Mesothelial cell of epicardium (in vitro differentiated cells): ENCODE measurements at places on chromosomes 13 and 19. TPM values are rescaled to one million over a fixed set of nuclear protein-coding genes. Genes with fewer than 3 reads are reported as not detected.
A peak's percentile ranks its signal among the peaks of the same experiment; 100 is the strongest.

- DNase-seq: peak; percentile 48
Observed at GRCh38 chr19:6362027-6362350, 658 bp downstream of the CLPP start.

- DNase-seq: no peak
Observed at GRCh38 chr13:109576331-109576813, 210.0 kb downstream of the IRS2 start.

- DNase-seq: no peak
Observed at GRCh38 chr19:45981350-45981749, 7.7 kb upstream of the NOVA2 start.

GRCh38 chr19:2783781-2784145 lies 690 bp upstream of the SGTA start:
- no peak for DNase-seq

The CD33 gene
- not detected in 3 replicates for total RNA-seq

- no peak for DNase-seq
Observed at GRCh38 chr13:53873558-53873957, 844.9 kb downstream of the OLFM4 start.

The TMEM59L gene
- total RNA-seq: 4.9 to 6.4 TPM (median 4.9 TPM) in 3 replicates

- no peak for DNase-seq
Observed at GRCh38 chr19:19345232-19345631, 24.6 kb downstream of the MAU2 start.

The CCDC106 gene
- 20.8 to 24.0 TPM (median 23.6 TPM) in 3 replicates for total RNA-seq

The OR7A5 gene
- not detected in 3 replicates for total RNA-seq

DNA sequence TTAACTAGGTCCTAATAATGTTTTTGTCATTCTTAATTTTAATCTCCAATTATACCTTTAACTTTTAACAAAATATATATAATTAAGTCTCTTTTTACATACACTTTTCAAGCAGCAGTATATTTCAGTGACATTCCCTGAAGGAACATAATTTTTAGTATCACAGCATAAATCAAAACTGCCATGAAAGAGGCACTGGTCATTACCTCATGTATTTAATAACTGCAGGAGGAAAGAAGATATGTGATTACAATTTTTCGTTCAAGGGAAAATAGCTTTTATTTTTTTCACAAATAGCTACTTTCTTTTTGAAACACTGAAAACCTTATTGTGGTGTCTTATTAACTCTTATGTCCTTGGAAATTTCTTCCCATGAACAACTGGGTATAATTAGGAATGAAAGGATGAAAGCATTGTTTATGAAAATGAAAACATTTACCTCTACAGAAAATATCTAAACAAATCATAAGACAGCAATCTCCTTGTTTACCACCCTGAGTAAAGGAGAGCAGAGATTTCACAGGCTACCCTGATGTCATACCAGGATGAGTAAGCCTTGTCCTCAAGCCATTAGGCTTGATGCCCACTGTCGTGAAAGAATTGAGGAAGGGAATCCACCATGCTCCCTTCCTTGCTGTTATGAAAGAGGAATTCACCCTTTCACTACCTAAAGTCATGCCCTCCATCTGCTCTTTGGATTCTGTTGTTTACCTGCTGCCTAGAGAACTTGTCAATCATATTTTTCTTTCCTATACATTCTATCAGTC lies 877.2 kb upstream of the PCDH20 start:
- DNase-seq: no peak

GRCh38 chr19:50510121-50510670 lies 795 bp downstream of the JOSD2 start:
- no peak for DNase-seq

DNA sequence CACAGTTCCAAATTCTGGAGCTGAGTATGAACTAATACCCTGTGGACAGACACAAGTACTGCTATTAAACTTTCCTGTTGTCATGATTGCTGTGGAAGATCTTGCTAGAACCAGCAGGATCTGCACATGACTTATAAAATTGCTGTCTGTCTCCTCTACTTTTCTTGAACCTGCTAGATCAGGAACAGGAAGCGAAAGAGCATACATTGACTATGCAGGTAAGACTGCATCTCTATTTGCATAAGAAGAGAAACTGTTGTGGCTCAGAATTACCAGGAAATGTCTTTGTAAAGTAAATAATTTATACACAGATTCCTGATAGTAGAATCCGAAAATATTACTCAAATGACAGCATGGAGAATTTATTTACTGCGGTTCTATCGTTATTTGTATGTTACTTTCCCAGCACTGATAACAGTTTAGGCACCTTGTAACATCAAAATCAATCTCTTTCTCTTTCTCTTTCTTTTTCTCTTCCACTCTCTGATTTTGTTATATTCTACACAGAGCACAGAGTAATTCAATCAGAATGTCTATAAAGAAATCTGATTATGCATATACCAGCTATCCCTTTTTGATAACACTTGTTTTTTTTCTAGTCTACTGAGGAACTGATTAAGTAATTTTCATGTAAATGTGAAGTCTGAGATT lies 226.5 kb downstream of the MYO16 start:
- DNase-seq: no peak

DNA sequence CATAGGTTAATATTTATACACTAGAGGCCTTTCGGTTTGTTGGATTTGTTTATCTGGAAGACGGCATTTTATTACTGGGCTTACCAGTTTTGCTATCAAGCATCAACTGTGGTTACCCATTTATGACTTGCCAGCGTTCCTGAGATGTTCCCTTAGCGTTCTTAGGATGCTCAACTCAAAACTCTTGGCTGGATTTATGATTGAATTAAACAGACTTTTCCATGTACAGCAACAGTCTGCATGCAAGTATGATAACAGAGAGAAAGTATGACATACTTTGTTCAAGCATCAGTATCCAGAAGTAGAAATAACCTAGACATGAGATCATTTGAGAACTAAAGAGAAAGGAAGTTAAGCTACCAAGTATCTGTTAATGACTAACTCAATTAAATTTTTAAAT lies 29.9 kb upstream of the RNF113B start:
- DNase-seq: no peak

DNA sequence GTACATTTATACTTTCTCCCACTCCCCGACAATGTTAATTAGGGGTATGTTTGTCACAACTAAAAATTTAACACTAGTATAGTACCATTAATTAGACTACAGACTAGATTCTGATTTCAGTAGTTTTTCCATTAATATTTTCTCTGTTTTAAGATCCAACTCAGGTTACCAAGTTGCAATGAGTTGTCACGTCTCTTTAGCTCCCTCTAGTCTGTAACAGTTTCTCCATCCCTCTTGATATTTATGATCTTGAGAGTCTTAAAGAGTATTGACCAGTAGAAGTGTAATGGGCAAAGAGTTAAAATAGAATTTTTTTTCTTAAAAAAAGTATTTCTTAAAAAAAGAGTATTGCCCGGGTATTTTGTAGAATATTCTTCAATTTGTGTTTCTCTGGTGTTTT lies 598.1 kb downstream of the TBC1D4 start:
- no peak for DNase-seq

The CGB3 gene
- total RNA-seq: not detected in 3 replicates

DNA sequence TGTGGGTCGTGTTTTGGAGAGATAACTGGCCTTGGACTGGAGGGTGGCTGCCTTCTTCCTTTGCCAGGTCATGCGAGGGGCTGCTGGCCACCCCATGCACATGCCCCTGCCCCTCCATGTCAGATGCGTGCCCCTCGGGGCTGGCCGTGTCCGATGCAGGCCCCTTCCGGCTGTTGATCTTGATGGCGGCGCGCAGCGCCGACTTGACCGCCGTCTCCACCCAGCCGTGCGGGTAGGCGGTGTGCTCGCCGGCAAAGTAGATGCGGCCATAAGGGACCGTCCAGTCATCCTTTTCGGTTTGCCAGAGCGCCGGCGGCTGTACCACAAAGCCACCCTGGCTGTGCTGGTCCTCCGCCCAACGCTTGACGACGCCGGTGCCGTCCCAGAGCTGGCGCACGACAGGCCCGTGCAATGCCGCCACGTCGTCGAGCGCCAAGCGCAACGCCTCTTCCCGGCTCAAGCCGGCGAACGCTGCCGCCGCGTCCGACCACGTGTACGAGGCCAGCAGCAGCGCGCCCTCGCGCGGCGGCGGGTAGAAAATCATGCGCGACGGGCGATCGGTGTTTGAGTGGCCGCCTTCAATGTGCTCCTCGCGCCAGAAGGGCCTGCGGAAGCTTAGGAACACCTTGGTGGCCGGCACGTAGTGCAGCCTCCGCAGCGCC lies 6.9 kb downstream of the IL4I1 start:
- DNase-seq: no peak

The FAM124A gene
- total RNA-seq: 0.66 to 0.91 TPM (median 0.78 TPM) in 3 replicates

The ZNF552 gene
- 15.5 to 19.2 TPM (median 16.8 TPM) in 3 replicates for total RNA-seq

DNA sequence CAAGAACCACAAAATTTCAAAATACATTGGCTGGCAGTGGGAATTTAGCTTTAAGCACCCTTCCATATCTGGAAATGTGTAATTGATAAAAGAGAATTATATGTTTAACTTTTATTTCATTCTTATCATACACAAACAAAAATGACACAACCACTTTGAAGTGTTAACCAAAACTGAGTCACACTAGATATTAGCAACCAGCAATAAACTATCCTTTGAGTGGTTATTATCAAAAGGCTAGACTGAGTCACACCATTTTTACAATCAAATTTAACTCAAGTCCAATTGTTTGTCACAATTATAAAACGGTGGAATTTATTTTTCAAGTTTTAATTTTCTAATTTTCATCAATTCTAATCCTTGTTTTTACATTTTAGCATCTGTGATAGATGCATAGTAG lies 121.7 kb downstream of the LIG4 start:
- DNase-seq: no peak

DNA sequence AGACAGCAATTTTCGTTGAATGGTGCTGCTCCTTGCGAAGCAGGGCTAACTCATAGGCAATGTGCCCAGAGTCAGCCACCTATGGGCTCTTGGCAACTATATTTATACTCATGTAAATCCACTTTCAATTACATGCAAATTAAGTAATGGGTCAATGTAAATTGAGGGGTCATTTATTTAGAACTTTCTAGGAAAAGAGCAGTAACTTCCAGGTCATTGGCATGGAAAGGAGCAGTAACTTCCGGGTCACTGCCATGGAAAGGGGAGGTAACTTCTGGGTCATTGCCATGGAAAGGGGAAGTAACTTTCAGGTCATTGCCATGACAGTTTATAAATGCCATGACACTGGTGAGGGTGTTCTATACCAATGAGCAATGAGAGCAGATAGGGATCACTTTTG lies 11.6 kb downstream of the KLK4 start:
- no peak for DNase-seq

The IGSF23 gene
- not detected in 3 replicates for total RNA-seq

The TNFSF9 gene
- 0.76 to 1.5 TPM (median 1.1 TPM) in 3 replicates for total RNA-seq

GRCh38 chr19:54173951-54174834 lies 1.2 kb upstream of the TMC4 start:
- no peak for DNase-seq

GRCh38 chr19:2251106-2252054 lies 2.3 kb downstream of the AMH start:
- DNase-seq: no peak

DNA sequence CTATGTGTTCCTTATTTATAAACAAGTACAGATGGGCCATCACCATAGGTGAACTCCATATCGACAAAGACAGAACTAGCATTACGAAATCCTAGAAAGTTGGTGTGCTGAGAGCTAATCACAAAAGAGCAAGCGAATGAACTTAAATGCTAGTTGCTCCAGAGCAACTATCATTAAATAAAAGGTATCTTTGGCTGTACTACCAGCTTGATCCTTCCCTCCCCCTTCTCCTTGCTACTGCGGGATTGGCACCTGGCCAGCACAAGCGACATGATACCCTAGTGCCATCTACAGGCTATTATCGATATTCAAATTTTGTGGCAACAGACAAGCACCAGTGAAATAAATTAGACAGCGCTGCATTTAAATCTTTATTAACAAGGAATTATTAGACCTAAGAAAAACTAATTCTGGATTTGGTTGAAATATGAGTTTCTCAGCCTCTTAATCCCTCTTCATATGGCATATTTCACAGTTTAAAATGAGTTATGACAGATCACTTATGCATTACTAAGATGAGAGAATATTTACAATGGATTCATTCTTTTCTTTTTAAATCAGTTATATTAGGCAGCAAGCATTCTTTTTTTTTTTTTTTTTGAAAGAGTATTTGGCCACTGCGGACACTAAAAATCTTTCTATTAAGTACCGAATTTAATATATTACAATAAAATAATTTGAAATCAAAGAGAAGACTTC lies 5.8 kb downstream of the PCDH9 start:
- DNase-seq: peak; percentile 64

DNA sequence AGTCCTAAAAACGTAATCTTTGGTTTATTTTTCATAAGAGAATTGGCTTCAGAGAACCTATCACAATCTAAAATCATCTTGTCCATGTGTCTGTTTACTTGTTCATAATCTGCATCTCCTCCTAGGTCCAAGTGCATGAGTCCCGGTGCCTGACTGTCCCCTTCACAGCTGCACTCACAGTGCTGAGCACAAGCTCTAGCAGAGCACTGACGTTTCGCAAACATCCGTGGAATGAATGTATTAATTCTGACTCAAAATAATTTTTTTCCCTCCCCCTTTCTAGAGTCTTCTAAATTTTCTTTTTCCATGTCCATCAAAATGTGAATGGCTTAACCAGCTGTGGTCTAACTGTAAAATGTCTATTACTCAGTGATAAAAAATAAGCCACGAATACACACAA lies 245.5 kb upstream of the TSHZ3 start:
- DNase-seq: no peak

The PHLDB3 gene
- 28.0 to 31.4 TPM (median 28.2 TPM) in 3 replicates for total RNA-seq

DNA sequence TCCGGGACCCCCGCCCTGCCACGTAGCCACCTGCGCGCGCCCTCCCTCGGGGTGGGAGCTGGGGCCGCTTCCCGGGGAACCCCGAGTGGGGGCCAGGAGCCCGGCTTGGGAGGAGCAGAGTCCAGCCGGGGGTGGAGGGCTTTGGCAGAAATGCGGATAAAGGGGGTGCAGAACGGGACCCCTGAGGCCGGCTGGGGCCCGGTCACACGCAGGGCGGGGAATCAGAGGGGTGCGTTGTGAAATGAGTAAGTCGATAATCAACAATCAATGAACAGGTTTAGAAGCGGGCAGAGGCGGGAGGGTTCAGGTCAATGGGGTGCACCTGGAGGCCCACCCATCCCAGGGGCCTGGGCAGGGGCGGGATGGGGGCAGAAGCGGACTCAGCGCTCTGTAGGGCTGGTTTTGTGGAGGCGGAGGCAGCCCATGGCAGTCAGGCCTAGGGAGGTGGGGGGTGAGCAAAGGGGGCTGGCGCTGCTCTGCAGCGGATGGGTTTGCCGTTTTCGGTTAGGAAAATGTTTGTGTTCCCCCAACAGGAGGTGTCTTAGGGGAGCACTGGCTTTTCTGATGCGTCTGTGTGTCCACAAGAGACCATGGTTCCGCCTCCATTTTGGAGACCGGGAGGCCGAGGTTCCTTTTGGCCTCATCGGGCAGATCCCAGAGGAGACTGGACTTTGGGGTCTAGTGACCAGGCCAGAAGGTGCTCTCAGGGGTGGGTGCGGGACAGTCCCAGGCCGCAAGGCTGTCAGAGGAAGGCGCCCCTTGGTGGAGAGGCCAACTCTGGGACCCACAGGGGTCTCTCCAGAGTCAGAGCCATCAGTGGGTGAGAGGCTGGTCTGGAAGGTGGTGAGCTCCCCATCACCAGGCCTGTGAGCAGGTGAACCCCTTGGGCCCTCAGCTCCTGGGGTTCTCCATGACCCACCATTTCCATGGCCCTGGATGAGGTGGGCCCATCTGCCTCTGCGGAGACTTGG lies 683 bp upstream of the DIRAS1 start:
- DNase-seq: no peak

GRCh38 chr19:28554321-28555091 lies 658.4 kb downstream of the UQCRFS1 start:
- no peak for DNase-seq

The TEX101 gene
- total RNA-seq: not detected in 3 replicates
